Stomach (tissue), 19 donors: ENCODE measurements at places on chromosomes 1 and 21. TPM values are rescaled to one million over a fixed set of nuclear protein-coding genes. Genes with fewer than 3 reads are reported as not detected.

GRCh38 chr1:180243517-180244221 lies 13.6 kb downstream of the LHX4 start:
- DNase-seq = no peak

- no peak for DNase-seq
Observed at GRCh38 chr1:52022133-52022532, 11.5 kb downstream of the KTI12 start.

DNA sequence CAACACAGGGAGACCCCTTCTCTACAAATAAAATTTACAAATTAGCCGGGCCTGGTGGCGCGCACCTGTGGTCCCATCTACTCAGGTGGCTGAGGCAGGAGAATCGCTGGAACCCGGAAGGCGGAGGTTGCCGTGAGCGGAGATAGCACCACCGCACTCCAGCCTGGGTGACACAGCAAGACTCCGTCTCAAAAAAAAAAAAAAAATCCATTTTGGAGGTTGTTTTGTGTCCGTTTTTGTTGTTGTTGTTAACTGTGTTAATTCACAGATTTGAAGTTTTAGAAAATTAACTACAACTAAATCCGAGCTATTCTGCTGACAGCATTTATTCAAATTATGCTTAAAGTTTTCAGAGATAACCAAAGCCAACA lies 618 bp downstream of the CLCC1 start:
- peak; percentile 65 for DNase-seq

DNA sequence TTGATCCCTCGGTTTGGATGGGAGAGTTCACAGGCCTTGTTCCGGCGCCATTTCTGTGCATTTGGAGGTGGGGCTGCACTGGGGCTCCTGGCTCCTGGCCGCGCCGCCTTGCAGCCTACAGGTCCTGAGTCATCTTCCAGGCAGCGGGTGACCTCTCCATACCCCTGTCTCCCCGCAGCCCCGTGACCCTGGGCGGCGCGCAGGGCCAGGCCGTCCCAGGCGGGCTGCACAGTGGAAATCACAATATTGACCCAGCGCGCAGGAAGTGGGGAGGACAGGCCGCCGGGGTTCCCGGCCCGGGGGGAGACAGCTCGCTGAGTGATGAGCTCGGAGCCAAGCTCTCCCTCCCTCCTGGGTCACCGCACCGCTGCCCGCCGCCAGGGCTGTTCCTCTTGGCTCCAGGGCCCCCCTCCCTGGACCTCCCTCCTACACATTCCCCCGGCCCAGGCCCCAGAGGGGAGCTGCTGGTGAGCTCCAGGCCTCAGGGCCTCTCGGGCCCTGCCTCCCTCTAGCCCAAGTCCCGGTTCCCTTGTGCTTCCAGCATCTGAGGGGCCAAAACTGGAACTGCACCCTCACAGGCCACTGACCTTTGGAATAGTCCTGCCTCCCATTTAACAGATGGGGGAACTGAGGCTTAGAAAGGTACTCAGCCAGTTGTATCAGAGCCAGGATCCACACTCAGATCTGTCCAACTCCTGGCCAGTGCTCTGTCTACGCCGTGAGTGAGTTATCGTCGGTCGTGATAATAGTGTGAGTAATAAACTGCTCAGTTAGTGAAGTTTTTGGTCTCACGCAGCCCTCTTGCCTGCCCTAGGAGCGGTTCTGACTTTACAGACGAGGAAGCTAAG lies 142.9 kb upstream of the WNT4 start:
- peak; percentile 36 for DNase-seq

DNA sequence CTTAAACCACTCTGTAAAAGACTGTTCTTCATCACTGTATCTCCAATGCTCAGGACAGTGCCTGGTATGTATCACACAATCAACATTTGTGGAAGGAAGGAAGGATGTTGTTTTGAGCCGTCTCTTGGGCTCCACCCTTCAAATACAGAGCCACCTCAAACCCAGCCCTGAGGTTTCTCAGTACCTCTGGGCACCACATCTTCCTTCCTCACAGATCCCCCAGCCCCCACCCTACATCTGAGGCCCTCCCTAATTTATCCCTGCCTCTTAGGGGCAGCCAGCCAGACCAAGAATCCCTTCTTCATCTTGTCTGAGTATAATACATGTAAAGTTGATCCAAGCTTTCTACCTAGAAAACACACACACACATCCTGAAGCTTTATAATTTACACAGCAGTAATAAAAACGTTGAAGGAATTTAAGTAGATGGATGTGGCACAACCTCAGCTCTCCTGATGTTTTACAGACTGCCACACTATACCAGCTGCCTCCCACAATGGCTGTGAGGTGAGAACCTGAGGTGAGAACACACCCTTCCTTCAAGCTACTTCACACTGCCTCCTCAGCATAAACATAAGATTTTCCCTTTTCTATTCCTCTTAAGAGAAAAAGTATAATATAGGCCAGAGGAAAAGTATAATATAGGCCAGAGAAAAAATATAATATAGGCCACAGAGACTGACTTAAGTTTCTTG lies 48.5 kb downstream of the CDC7 start:
- DNase-seq = no peak

DNA sequence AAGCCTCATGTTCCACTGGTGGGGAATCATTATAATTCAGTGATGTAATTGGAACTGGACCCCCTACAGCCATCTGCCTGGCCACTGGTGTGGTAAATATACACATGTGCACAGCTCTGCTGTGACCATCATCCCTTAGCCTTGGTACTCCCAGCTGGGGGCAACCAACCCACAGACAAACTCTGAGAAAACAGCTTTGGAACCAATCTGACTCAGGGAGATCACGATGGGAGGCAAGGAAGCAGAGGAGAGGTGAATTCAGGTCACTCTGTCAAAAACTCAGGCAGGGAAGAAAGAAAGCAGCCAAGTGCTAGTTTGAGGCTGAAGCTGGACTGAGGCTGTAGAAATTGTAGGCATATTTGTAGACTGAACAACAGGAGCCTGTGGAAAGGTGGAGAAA lies 197.8 kb upstream of the GALNT2 start:
- DNase-seq = no peak

Gene SPATA45
- total RNA-seq = not detected

Gene HOOK1
- 1.8 TPM for total RNA-seq
